ENCODE measurements at places on chromosomes 3 and 15.

GRCh38 chr3:106428565-106428994 lies 559.8 kb upstream of the CBLB start:
- no peak for DNase-seq

- DNase-seq = no peak
Measured at GRCh38 chr15:88401996-88402656, 65.1 kb downstream of the MRPL46 start.

GRCh38 chr3:186496016-186496415 lies 48.2 kb downstream of the CRYGS start:
- DNase-seq = no peak

- peak; percentile 5 for DNase-seq
Measured at GRCh38 chr3:35965908-35966307, 326.6 kb downstream of the ARPP21 start.

DNA sequence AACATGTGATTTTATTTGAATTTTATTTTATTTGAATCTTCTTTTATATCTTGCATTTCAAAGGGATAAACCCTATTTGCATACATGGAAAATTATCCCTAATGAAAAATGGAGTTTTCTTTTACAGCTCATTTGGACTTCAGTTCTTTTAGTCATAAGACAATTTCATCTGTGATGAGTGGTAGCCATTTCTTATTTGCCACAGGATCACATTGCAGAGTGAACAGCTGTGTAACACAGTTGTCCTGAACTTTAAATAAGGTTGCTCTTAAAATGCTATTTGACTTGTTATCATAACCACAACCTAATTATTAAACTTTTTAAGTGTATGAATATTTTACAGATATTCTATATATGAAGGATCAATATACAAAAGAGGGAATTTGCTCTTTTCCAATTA lies 221.7 kb upstream of the ROPN1 start:
- no peak for DNase-seq

All from GM20000 (cell line).